Kasumi-1 (cell line): ENCODE measurements at places on chromosomes 1 and 21.

- DNase-seq: no peak
Measured at GRCh38 chr1:5704561-5705514, 287.4 kb downstream of the NPHP4 start.

GRCh38 chr21:17045214-17045853, 467.5 kb upstream of the CXADR start:
- peak; percentile 51 for DNase-seq

DNA sequence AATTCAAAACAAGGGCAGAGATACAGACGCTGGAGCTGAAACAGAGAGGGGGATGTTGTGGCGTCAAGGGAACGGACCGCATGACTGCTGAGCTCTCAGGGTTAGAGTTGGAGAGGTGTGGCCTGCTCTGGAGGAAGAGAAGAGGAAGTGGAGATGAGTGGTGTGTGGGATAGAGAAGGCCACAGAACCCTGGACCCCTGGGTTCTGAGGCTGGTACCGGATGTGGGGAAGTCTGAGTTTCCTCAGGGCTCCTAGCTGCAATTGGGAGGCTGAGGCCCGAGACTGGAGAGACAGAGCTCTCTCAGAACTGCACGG, 1.8 kb downstream of the BCAN start:
- peak; percentile 88 for DNase-seq

GRCh38 chr1:85756864-85757263, 48.6 kb upstream of the ZNHIT6 start:
- no peak for DNase-seq

DNA sequence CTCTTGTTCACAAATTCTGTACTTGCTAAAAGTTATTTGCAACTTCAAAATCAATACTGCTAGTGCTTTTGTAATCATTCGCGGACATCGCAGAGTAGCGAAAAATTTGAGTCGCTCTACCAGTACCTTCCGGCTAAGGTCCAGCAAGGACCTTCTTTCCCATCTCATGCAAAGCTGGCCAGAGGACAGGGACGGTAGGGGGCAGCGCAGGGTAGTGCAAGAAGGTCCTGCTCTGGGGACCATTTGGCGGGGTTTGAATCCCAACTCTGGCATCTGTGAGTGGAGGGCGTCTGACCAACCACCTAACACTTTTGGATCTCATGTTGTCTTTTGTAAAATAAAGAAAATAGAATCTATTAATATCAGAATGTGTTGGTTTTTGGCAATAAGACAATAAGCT, 258.3 kb downstream of the SPATA17 start:
- DNase-seq: no peak

- no peak for DNase-seq
Measured at GRCh38 chr1:5481889-5482288, 510.3 kb downstream of the NPHP4 start.
